HCT116 (cell line): ENCODE measurements at places on chromosomes 11 and 22. TPM values are rescaled to one million over a fixed set of nuclear protein-coding genes. Genes with fewer than 3 reads are reported as not detected.

DNA sequence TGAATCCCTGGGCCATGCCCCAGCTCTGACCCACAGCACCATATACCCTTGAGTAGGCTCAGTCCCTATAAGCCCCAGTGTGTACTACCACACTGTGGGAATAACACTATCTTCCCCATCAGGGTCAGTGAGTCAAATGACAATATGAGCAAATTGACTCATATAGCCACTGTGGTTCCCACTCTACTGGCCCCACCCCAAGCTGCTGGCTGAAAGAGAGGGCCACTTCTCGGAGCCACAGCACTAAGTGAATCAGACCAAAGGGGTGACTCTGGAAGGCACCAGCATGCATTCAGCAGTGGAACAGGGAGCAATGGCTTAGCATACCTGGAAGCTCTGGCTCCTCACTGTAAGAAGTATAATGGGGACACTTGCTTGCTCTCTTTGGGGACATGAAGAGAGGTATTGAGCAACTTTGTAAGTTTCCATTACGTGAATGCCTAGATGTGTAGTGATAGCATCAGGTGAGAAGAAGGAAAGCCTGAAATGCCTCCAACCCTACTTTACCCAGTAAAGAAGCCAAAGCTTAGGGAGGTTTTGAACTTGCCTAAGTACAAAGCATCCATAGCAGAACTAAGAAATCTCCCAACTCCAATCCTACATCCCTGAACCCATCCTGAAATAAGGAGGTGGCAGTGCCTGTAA, 13.5 kb downstream of the CD59 start:
- peaks cover 30% of the 10 kb centered on the region for H3K4me1 ChIP-seq
- no peaks in the 10 kb centered on the region for H3K27me3 ChIP-seq
- DNase-seq = no peak
- H3K36me3 ChIP-seq = peaks cover 5% of the 10 kb centered on the region; the same call in 1 of the 2 replicates

GRCh38 chr11:45247433-45247832, 38.7 kb downstream of the SYT13 start:
- DNase-seq = no peak
- no peaks in the 10 kb centered on the region for H3K27me3 ChIP-seq
- H3K27ac ChIP-seq = no peak overlapping the region
- H3K4me1 ChIP-seq = peaks cover 10% of the 10 kb centered on the region
- H3K4me3 ChIP-seq = no peak overlapping the region
- H3K36me3 ChIP-seq = no peaks in the 10 kb centered on the region

GRCh38 chr22:37909766-37910165, 3.7 kb downstream of the MICALL1 start:
- 0 out of 2 replicates have a peak, but pooled peaks cover 6% of the 10 kb centered on the region for H3K36me3 ChIP-seq
- no peak for DNase-seq
- no peaks in the 10 kb centered on the region for H3K27me3 ChIP-seq
- peaks cover 17% of the 10 kb centered on the region for H3K4me1 ChIP-seq

DNA sequence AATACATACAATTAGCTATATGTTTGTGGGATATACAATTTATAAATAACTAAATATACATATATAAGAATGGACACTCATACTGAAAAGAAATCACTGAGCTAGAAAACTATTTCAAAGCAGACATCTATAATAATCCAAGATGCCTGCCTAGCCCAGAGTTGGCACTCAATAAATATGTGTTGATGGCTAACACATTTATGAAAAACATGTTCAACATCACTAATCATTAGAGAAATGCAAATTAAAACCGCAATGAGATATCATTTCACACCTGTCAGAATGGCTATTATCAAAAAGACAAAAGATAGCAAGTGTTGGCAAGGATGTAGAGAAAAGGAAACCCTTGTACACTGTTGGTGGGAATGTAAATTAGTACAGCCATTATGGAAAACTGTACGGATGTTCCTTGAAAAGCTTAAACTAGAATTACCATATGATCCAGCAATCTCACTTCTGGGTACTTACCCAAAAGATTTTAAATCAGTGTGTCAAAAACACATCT, 29.8 kb downstream of the POU2AF1 start:
- no peak overlapping the region for H3K27ac ChIP-seq
- H3K4me3 ChIP-seq = no peak overlapping the region
- H3K36me3 ChIP-seq = no peaks in the 10 kb centered on the region
- DNase-seq = no peak
- peaks cover 11% of the 10 kb centered on the region; the same call in 1 of the 2 replicates for H3K27me3 ChIP-seq

Gene TMEM191B
- 2.1 TPM for total RNA-seq

Gene MS4A3
- not detected for total RNA-seq

Gene TMPRSS5
- total RNA-seq = 0.71 TPM
